Fibroblast of the aortic adventitia (primary cell): ENCODE measurements at places on chromosomes 2 and 18.

- DNase-seq: no peak
Measured at GRCh38 chr2:112682101-112682500, 36.4 kb downstream of the SLC20A1 start.

DNA sequence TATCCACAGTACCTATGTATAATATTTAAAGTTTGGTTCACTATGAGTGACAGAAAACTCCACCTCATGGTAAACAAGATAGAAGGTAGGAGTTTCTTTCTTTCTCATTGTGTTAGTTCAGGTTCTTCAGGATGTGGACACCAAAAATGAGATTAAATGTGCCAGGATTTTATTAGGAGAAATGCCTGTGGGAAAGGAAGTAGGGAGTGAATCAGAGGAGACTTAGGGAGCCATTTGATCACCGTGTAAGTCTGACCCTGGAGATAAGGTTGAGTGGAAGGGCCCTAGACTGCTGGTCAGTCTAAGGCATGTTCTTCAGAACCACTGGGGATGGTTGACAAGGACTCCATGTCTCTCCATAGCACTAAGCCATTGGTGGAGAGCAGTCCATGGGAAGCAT is 8.1 kb downstream of the AOX1 start:
- DNase-seq: no peak

GRCh38 chr2:169664978-169665930 is 29.0 kb downstream of the CFAP210 start:
- DNase-seq: peak; percentile 61

DNA sequence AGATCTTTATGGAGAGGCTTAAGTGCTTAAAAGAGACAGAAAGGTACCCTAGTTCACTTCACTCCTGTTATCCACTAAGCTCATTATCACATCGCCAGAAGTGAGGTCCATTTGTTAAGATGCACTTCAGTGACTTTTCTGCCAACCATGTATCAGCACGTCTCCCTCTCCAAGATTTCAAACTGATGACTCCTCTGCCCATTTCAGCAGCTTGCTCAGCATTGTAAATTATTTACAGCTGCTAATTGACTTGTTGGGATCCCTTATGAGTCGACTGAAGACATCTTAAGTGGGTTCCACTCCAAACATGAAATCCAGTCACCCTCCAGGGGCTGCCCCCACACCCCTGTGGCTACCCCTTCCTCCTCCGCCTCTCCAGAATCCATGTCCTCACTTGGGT is 37.3 kb downstream of the DIPK1C start:
- no peak for DNase-seq

DNA sequence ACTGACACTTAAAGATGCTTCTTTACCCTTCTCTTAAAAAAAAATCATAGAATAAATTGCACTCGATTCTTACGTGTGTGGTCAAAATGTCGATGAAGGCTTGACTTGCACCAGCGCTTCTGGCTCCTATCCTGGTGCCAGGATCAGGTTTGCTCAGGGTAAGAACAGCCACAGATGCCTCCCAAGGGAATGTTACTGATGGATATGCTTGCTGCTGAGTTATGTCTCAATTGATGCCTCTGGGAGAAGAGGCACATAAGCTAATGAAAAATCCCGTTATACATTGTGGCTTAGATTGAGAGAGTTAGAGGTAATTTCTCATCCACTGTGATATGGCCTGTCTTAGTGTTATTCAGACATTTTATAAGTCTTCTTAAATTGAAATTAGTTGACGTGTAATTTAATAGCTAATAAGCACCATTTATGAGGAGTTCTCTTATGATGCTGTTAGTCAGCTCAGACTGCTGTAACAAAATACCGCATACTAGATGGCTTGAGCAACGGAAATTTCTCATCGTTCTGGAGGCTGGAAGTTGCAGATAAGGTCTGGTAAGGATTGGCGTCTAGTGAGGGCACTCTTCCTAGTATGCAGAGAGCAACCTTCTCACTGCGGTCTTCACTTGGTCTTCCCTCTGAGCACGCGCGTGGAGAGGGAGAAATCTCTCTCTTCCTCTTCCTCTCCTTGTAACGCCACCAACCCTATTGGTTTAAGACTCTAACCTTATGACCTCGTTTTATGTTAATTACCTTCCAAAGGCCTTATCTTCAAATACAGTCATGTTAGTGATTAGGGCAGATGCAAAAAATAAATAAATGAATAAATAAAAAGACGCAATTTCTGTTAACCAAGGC is 116.6 kb upstream of the NOSTRIN start:
- DNase-seq: no peak
